ENCODE measurements at places on chromosomes 1 and 21.

- DNase-seq: no peak
These were observed 102.9 kb downstream of the DYRK1A start for GRCh38 chr21:37469441-37469840.

- DNase-seq: no peak
These were observed 384.6 kb downstream of the RRAGC start for GRCh38 chr1:38474738-38475623.

- DNase-seq: no peak
These were observed 543.7 kb upstream of the PKN2 start for GRCh38 chr1:88140325-88140724.

- no peak for DNase-seq
These were observed 8.3 kb upstream of the CYP4B1 start for GRCh38 chr1:46790446-46791101.

DNA sequence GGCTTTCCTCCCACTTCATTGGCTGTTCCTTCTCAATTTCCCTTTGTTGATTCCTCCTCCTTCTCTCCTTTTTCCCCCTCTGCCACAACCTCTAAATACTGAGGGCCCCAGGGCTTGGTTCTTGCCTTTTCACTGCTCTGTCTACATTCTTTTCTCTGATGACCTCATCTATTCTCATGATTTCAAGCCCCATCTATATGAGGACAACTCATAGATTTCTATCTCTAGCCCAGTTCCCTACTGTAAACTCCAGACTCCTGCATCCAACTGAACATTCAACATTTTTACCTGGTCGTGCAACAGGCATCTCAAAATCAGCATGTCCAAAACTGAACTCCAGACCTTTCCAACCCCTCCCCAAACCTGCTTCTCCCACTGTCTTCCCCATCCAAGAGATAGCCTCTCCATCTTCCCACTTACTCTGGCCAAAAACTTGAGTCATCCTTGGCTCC lies 11.5 kb upstream of the SLC9A1 start:
- no peak for DNase-seq

DNA sequence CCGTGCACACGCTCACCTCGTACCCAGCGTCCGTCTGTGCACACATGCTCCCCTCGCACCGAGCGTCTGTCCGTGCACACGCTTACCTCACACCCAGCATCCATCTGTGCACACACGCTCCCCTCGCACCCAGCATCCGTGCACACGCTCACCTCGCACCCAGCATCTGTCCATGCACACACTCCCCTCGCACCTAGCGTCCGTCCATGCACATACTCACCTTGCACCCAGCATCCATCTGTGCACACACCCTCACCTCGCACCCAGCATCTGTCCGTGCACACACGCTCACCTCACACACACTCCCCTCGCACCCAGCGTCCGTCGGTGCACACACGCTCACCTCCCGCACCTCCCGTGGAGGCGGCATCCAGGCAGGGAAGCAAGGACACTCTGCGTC lies 24.4 kb upstream of the COL18A1 start:
- no peak for DNase-seq

DNA sequence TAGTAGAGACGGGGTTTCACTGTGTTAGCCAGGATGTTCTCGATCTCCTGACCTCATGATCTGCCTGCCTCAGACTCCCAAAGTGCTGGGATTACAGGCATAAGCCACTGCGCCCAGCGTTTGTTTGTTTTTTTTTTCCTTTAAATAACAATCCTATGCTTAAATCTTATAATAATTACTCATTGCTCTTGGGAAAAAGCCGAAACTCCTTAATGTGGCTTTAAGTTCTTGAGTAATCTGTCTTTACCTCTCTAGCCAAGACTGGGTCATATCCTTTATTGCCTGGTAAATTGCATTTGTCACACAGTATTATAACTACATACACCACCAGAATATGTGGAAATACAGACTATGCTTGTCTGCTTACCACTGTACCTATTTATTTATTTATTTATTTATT lies 97.1 kb downstream of the MACF1 start:
- DNase-seq: no peak

- peak; percentile 47 for DNase-seq
These were observed 46.3 kb downstream of the UMODL1 start for GRCh38 chr21:42117229-42117966.

- DNase-seq: no peak
These were observed 10.5 kb downstream of the ENO1 start for GRCh38 chr1:8867878-8868567.

DNA sequence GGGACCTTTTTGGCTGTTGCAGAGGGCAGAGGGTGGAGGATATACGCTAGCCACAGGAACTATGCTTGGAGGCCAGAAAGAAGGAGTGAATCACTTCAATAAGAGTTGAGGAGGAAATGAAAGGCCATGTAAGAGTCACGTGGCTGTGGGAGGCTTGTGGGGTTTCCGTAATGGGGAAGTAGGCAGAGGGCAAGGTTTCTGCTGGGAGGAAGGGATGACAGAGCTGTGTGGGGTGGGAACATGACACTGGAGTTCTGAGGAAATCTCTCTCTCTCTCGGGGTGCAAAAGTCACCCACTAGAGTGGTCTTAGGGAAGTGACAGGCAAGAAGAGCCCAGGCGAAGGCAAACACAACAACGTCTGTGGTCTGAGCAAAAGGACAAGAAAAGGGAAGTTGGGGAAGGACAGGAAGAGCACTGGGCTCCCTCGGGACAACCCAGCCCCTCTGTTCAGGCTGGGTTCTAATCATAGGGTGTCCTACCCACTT lies 3.9 kb upstream of the CD1C start:
- DNase-seq: no peak

DNA sequence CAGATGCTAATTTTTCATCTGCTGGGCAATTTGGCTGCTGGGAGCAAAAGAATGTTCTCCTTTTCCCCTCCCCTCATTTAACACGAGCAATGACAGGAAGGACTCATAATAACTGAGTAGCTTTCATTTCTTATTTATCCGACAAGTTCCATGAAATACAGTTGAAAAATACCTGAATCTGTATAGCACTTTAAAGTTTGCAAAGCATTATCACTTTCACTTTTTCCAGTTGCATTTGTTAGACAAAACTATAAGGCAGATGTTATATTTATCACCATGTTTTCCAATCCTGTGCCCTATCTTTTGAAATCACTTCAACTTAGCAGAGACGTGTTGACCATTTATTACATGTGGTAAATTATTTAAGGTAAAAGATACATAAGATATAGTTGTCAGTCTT lies 350.6 kb upstream of the SGIP1 start:
- DNase-seq: no peak

GRCh38 chr1:161197560-161198193 lies 1.2 kb downstream of the ADAMTS4 start:
- DNase-seq: no peak

DNA sequence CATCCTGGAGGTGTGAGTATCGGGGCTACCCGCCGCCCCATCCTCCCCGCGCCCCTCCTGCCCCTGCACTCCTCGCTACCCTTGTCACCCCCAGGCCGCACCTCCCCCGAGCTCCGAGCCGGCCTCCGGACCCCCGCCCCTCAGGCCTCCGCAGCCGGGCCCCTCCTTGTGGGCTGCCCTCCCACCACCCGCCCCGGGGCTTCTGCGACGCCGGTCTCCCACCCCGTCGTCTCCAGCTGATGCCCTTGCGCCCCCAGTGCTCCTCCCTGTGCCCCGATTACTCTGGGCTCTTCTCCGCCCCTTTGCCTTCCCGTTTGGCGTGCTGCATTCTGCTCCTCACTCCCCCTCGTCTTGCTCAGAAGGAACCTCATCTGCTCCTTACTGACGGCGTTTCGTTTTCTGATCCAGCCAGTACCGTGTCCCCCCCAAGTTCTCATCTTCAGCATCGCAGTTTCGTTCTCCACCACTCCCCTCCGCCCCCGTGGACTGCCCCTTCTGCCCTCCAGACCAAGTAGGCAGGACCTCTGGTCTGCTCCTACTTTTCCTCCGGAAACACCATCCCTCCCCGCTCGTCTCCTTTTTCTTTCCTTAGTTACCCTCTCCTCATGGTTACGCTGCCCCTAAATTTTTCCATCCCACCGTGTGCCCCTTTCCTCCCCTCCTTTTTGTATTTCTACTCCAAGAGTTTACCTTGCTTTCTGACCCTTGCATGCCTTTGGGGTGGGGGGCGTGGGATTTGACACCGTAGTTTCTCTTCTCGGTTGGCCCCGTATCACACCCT lies 841 bp downstream of the SNX27 start:
- DNase-seq: no peak

DNA sequence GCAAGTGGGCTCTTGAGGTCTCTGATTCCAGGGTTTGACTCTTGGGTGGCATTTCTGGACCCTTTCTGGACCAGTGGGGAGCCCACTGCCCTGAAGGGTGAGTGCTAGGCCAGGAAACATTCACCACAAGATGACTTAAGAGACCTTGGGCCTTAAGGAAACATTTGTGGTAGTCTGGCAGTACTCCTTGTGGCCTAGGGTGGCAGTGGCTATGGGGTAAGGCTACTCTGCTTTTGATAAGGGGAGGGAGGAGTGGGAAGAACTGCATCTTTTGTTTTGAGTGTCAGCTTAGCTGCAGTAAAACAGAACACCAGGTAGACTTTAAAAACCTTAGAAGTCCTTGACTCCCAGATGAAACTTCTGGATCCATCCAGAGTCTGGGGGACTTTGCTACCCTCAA lies 529.3 kb upstream of the LRRC7 start:
- DNase-seq: no peak

DNA sequence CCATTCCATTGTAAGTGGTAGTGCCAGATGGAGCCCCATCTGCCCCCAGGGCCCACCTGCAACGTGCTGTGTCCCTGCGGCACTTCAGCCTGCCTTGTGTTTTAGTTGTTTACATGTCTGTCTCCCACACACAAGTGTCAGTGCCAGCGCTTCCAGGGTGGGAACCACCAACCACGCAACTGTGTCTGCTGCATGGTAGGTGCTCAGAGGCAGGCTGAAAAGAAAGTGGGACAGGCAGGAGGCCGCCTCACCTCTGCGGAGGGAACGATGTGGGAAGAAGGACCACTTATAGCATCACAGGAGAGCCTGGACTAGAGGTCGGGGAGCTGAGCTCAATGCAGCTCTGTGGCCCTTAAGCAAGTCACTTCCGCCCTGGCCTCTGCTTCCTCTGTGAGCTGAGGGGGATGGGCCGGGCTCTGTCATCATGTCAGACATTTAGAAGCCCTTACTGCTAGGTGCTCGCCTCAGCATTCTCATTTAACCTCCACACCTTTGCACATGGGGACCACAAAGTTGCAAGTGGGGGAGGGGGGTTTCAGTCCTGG lies 17.9 kb downstream of the SLC9A1 start:
- DNase-seq: peak; percentile 52

DNA sequence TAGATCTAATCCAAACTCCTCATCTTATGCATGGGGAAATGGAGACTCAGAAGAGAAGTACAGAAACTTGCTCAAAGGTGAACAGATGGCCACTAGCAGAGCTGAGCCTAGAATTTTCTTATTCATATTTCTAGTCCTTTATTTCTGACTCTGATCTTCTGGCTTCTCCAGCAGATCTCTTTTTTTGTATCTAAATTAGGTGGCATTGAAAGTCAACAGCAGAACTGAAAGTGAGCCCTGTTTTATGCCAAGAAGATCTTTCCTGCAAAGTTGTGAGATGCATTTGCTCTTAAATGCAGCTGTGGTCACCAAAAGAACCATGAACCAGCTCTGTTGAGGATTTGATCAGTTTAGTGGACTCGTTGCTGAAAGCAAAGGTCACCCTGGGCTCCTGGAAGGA lies 75.5 kb downstream of the KAZN start:
- no peak for DNase-seq

- peak; percentile 46 for DNase-seq
These were observed 754 bp downstream of the PRRC2C start for GRCh38 chr1:171486048-171486519.

DNA sequence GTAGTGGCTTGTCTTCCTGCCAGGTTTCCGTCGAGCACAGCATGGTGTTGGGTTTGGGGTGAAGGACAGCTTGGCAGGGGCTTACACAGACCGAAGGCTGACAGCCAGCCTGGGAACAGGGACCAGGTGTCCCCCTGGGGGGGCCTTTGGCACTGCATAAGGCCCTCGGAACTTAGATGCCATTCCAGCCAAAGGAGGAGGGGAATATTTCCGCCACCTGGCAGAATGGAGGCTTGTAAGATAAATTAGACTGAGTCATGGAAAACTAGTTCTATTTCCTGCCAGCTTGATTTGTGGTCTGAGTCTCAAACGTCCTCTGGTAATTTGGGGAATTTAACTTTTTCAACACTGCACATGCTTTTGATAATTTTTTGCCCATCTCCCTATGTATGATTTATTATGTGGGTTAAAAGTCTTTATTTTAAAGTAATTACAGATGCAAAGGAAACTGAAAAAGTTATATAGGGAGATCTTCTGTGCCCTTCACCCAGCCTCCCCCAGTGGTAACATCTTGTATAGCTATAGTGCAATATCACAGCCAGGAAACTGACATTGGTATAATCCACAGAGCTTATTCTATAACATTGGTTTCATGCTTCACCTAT lies 11.5 kb upstream of the TMEM51 start:
- no peak for DNase-seq

DNA sequence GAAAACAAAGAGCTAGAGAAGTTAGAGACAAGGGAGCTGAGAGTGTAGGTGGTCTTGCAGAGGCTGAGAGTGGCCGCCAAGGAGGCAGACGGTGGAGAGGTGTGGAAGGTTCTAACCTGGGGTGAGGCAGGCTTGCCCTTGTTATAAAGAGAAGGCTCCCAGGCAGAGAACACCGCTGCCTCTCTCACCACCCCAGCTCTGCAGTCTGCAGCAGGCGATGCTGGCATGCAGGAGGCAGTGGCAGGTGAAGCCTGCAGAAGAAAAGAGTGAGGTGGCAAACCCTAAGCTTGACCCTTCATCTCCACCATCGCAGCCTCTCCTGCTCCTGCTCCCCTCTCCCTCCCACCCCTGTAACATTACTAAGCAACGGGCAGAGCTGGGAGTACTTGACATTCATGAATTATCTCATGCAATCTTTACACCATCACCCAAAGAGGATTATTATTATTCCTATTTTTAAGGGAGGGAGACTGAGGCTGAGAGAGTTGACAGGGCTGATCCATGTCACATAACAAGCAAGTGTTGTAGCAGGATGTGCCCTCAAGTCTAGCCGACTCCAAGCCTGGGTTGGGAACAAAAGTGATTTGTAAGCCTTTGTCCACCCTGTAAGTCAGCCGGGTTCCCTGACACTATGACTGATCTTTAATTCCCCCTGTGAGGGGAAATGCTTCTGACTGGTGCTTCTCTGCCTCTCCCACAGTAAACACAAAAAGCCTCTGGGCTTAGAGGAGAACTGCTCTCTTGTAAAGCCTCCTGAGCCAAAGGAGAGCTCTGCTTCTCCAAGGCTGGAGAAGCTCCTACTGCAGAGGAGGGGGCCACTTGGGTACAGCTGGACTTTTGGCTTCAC lies 36.1 kb downstream of the KANK4 start:
- no peak for DNase-seq

All from activated CD8-positive, alpha-beta memory T cell treated with anti-CD3 and anti-CD28 coated beads for 4 hours (primary cell).